NK-92 treated with Interleukin-12 subunit alpha and Interleukin-12 subunit beta, amount 100 ng/mL, for 24 hours (cell line): ENCODE measurements at places on chromosomes 12 and 14.

DNA sequence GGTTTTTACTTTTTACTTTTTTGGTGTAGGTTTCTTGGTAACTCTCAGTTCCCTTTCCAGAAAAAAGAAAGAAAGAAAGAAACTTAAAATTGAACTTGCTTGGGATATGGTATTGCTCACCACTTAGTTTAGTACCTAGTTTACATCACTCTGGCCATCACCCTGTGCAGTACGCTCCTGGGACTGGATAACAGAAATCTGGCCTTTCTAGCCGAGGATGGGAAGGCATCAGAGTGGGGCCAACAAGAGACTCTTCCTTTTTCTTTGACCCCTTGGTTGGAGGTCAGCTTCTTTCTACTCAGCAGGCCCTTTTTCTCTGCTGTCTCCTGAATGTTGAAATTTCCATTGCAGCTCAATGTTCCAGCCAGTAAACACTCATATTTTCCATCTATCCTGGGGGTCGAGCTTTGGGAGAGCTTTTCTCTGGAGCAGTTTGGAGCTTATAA is 156.6 kb downstream of the TGFB3 start:
- DNase-seq: no peak

DNA sequence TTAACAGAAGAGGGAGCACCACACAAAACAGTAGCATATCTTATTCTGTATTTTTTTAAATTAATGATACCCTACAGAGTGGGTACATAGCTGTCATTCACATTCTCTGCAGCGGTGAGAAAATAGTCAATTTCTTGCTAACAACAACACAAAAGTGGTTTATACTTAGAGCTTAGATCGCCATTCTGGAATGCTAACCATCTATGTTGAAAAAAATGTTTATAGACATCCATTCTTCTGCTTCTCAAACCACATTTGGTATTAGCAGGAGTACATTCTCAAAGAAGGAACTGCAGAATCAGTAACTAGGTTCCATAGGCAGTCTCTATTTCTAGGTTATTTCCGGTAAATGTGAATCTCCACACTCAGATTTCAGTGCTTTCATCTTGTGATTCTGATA is 185.9 kb downstream of the PPFIA2 start:
- DNase-seq: no peak

DNA sequence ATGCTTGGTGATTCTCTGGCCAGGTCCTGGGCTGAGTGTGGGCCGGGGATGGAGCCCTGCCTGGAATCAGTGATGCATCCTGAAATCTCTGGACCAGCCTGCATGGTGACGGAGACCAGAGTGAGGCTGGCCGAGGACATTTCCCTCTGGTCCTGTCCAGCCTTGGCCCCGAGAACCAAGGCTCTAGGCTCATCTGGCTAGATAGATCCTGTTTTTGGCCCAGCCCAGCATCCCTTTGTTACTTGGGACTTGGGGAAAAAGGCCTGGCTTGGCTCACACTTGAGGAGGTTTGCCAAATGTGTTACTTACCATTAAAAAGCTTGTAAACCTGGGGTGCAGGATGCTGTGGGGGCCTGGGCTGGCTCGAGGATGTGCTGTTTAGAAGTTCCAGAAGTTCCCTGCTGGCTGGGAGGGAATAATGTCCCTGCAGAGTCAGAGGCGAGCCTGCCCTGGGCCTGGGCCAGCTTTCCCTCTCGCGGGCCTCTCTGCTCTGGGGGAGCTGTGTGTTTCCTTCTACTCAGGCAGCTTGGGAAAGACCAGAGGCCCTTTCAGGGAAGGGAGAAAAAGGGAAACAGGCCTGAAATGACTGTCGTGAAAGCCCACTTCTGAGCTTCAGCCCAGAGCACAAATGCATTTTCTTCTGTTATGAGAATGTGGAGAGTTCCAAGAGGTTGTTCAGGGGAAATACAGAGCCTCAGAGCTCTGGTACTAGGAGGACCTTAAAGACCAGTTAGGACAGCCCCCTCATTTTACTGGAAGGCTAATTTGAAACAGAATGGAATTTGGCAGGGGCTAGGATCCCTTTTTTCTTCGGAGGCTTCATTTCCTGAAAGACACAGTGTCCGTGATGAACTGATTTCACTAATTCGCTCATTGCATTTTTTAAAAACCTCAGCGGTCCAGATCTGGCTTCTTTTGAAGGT is 47.2 kb upstream of the CTDSP2 start:
- DNase-seq: no peak

GRCh38 chr14:101242442-101243385 is 318.6 kb upstream of the DIO3 start:
- no peak for DNase-seq

GRCh38 chr14:33674927-33675326 is 275.9 kb downstream of the EGLN3 start:
- no peak for DNase-seq

- DNase-seq: no peak
Observed at GRCh38 chr12:71602761-71603577, 60.7 kb downstream of the ZFC3H1 start.

- no peak for DNase-seq
Observed at GRCh38 chr12:53227836-53228235, 4.2 kb downstream of the RARG start.

DNA sequence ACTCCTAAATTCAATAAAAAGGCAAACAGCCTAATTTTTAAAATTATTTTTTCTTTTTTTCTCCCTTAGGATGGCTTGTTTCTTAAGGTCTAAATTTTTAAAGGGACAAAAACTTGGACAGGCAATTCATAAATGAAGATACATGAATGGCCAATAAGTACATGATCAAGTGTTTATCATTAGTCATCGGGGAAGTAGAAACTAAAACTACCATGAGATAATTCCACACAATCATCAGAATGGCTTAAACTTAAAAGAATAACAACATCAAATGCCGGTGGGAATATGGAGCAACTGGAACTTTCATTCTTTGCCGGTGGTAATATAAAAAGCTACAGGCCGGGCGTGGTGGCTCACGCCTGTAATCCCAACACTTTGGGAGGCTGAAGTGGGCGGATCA is 29.1 kb downstream of the MOK start:
- no peak for DNase-seq

DNA sequence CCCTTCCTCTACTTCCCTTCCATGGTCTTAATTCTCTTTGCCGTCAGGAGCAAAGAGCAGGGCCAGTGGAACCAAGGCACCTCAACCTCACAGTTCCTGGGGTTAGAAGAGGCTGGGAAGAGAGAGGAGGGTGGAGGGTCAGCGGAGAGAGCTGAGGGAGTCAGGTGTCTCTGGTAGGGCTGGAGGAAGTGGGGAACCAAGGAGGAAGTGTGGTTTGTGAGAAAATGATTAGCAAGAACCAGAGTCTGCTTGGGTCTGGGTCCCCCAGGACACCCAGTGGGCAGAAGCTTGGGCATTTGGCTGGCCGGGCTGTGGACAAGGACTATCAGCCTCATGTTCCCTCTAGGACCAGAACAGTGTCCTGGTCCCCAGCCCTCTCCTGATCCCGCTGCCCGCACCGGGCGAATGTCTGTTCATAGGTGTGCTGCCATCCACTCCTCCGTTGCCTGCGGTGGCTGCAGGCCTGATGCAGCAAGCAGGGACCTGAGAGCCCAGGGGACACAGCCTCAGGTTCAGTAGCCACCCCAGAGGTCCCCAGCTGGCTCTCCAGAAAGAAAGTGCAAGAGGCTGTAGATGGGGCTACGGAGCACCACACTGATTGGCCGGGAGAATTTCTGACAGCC is 2.3 kb downstream of the HOXC12 start:
- no peak for DNase-seq

- DNase-seq: no peak
Observed at GRCh38 chr12:81022531-81022930, 55.3 kb upstream of the ACSS3 start.

- no peak for DNase-seq
Observed at GRCh38 chr14:100428727-100429126, 105.6 kb downstream of the SLC25A47 start.

DNA sequence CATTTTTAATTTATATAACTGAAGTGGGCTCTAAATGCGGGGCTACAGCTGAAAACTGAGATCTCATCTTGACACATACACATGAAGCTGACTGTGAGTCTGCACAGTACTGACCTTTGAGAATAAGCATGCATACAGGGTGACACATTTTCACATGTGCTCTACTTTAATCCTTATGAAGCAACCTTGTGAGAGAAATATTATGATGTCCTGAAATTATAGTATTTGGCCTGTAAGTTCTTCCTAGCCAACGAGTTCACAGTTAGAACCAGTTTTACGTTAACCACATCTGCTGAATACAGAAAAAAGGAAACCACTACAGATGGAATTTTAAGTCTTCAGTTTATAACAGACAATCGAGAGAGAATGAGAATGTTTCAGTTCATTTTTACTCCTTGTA is 70.3 kb downstream of the SPPL3 start:
- no peak for DNase-seq

DNA sequence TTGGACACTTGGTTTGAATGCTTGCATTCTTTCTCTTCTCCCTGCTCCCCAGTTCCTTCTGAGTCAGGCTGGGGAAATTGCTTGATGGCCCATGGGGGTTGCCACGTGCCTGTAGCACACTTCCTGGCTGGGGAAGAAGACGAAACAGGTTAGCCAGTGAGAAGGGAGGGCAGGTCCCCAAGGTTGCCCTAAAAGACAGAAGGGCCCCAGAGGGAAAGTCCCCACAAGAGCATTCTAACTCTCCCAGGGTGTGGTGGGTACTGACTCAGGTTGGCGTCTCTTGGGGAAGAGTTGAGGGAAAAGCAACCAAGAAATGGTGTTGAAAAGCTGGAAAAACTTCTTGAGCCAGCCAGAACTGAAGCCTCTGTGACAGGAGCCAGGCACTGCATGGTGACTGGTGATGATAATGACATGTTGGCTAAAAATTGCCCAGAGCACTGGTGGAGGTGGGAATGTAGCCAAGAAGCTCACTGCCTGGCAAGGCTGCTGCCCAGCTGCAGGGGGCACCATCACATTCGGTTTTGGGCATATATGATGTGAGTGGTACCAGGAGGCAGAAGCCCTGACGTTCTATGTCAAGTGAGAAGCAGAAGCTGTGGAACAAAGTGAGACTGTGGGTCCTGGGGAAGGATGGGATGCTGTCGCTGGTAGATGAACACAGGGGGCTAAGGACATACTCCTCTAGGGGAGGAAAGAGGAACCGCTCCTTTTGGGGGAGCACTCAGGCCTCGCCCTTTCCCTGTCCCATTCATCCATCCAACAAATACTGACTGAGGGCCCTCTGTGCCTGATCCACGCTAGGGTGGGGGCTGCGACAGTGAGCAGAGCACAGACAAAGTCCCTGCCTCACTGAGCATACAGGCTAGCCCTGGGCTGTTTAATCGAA is 8.1 kb upstream of the RABGGTA start:
- DNase-seq: no peak

GRCh38 chr12:50751948-50752721 is 11.8 kb upstream of the ATF1 start:
- DNase-seq: no peak

DNA sequence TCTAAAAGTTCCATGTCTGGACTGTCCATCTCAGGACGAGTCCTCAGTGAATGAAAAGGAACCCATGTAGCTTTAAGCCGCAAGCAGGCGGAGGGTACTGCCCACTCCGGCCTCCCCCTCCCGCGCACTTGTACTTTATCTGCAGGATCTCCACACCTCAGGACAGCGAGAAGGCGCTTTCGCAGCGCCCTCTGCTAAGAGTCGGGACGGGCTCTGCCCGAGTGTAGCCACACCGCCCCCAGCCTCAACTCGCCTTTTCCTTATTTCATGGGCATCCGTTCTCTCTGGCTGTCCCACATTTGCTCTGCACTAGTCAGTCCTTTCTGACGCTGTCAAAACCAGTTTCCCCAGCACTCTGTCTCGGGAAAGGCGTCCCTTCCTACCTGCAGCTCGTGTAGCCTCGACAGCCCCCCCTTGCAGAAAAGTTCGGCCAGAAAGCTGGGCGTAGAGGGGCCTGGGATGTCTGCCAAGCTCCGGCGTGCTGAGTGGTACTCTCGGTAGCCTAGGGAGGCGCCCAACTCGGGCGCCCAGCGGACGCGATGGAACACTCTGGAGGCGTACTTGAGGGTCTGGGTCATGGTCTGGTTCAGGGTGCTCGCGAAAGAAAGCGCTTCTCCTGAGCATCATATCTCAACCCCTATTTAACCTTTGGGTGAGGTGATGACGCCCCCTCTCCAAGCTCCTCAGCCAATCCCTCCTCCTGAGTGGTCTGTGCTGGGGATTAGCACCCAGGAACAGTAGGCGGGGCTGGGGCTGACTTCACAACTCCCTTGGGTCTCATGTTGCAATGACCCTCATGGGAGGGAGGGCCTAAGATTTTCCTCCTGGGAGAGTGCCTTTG is at the start of gene CYP27B1:
CYP27B1 (minus strand) TSS at position 615 of the 841 bp plus-strand sequence; CDS start at position 578, 37 bp downstream.
- no peak for DNase-seq

DNA sequence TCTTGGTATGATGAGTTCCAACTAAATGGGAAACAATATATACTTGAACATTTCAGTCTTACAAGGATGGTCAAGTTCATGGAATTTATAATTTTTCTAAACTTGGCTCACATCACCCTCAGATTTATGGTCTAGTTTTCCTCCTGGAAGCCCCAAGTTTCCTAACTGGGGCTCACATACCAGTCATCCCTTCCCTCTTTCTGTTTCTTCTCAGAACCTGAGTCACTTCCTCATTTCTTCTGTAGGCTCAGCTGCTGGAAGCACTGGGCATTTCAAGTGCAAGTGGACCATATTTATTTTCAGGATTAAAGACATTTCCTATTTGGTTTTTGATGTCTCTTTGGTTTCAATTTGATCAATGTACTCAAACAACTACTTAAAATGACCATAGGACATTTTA is 55.4 kb downstream of the GRIP1 start:
- DNase-seq: no peak

GRCh38 chr12:86230516-86231146 is 25.6 kb downstream of the MGAT4C start:
- no peak for DNase-seq

- no peak for DNase-seq
Observed at GRCh38 chr14:88613552-88614010, 50.7 kb downstream of the ZC3H14 start.

DNA sequence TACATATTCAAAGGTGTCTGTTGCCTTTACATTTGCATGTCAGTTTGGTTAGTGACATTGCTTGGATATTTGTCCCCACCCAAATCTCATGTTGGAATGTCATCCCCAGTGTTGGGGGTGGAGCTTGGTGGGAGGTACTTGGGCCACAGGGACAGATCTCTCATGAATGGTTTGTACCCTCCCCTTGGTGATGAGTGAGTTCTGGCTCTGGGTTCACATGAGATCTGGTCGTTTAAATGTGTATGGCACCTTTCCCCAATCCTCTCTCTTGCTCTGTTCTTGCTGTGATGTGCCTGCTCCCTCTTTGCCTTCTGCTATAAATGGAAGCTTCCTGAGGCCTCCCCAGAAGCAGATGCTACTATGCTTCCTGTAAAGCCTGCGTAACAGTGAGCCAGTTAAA is 207.9 kb upstream of the DIO3 start:
- no peak for DNase-seq

DNA sequence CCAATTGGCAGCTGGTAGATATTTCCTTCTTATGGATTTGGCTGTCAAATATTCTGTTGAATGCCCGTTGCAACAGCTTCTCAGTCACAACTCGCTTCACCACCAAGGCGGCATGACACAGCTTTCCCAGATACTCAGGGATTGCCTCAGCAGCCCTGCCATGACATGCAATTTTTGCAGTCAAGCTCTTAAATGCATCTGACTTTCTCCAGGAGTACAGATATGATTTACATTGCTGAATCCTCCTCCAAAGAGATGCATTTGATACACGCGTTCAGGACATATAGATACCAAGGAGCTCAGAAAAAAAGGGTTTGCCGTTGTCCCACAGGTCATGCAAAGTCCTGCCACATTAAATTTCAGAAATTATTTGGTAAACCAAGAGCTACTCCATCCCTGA is 6.5 kb downstream of the KRT5 start:
- DNase-seq: no peak
